ENCODE measurements at places on chromosomes 3 and 15. TPM values are rescaled to one million over a fixed set of nuclear protein-coding genes. Genes with fewer than 3 reads are reported as not detected.

Gene POPDC2
- 103 TPM for total RNA-seq

Gene ARHGEF26
- total RNA-seq = 0.37 TPM

DNA sequence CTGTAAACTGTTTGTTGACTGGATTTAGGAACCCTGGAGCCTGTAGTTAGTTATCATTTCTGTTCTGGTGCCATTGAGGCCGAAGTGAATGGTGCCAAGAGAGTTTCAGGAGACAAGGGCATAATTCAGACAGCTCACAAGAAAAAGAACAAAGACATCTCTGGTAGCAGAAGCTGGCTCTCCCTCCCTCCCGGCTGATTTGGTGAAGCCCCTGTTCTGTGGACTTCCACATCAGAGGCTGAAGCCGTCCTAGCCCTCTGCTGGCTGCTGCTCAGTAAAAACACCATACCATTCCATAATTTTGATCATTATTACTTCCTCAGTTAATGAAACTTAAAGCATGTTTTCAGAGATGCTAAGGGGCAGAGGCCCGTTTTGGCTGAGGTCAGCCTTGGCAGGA is 381.2 kb upstream of the WNT5A start:
- no peak overlapping the region for H3K27ac ChIP-seq
- no peaks in the 10 kb centered on the region for H3K4me1 ChIP-seq
- H3K4me3 ChIP-seq = no peak overlapping the region
- H3K36me3 ChIP-seq = no peaks in the 10 kb centered on the region
- no peaks in the 10 kb centered on the region for H3K27me3 ChIP-seq

DNA sequence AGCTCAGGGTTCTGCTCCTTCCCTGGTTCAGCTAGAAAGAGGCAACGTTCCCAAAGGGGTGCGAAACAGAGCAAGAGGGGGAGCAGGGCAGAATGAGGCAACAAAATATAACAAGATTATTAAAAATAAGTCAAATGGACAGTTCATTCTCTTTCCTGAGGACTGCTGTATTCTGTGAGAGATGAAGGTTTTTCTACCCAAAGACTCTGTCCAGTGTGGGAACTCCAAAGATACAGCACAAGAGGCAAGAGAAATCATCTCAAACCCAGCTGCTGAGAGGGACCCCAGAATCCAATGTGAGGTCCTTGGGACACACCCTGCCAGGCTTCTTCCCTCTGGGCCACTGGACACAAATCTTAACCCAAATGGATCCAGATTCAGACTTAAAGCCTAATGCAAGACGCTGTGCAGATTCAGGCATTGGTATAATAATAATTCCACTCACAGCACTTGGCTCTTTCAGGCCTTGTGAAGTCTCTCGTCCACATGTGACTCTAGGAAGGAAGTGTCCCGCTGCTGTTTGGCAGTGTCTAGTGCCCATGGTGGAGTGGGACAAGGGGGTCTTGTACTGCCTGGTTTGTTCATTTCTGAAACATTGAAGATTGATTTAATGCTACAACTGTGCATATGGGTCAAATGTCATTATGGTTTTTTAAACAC is 14.5 kb upstream of the ARHGAP31 start:
- no peaks in the 10 kb centered on the region for H3K4me1 ChIP-seq
- H3K27me3 ChIP-seq = no peaks in the 10 kb centered on the region
- DNase-seq = no peak

Gene ADAMTS7
- total RNA-seq = 1.3 TPM

DNA sequence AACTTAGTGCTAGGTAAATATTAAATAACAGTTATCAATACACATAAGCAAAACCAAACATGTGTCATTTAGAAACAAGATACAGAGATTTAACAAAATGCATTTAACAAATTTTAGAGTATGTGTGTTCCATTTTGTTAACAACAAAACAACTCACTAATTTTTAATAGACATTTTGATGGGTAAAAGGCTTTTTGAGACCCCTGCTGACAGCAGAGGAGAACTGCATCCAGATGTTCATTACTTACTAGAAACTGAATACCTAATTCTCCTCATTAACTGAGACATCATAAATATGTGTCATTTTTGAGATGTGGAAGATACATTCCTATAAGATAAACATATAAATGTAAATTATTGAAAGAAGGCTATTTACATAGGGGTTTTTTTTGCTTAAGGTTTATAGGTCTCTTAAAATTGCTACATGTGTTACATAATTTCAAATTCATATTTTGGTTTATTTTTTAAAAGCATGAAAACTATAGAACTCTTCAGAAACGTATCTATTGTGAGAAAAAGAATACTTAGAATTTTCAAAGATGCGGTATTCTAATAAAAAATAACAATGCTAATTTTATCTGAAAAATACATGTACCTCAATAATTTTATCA is 1009.8 kb downstream of the TUSC7 start:
- H3K36me3 ChIP-seq = no peaks in the 10 kb centered on the region
- H3K27ac ChIP-seq = no peak overlapping the region

DNA sequence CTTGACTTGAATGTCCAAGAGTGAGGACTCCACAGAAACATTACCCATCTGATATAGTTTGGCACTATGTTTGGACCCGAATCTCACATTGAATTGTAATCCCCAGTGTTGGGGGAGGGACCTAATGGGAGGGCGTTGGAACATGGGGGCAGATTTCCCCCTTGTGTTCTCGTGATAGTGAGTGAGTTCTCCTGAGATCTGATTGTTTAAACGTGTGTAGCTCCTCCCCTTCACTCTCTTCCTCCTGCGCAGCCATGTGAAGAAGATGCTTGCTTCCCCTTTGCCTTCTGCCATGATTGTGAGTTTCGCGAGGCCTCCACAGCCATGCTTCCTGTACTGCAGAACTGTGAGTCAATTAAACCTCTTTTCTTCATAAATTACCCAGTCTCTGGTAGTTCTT is 273.9 kb upstream of the TBC1D5 start:
- no peaks in the 10 kb centered on the region for H3K4me1 ChIP-seq
- H3K36me3 ChIP-seq = no peaks in the 10 kb centered on the region
- DNase-seq = no peak
- H3K4me3 ChIP-seq = no peak overlapping the region
- H3K27ac ChIP-seq = no peak overlapping the region

- H3K27ac ChIP-seq = no peak overlapping the region
- DNase-seq = no peak
- H3K36me3 ChIP-seq = no peaks in the 10 kb centered on the region
- H3K4me3 ChIP-seq = no peak overlapping the region
Observed at GRCh38 chr3:24734019-24734418, 239.4 kb upstream of the THRB start.

DNA sequence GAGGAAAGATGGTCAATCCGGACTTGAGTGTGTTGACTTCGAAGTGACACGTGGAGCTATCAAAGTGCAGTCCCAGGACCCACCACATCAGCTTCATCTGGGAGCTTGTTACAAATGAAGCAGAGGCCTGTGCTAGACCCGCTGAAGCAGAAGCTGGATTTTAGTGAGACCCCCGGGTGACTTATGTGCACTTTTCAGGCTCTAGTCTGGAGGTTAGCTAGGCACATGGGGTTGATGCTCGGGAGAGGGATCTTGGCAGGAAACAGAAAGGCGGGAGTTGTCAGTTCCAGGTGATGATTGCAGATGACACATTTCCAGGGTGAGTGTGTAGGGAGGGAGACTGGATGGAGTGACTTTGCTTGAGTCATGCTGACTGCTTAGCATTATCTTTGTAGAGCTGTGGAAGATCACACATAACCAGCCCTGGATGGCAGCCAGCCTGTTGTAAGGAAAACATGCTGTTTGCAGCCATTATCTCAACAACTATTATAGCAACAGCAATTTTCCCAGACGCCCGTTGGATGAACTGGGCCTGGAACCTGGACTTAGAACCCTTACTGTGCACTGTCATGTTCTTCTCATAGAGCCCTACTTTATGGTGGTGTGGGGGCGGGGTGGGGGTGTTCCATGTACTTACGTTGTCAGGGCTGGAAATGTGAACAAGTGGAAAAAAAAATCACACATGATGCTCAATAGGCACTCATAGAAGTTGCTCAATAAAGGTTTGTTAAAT is 122.4 kb downstream of the THSD4 start:
- no peaks in the 10 kb centered on the region for H3K27me3 ChIP-seq
- no peak overlapping the region for H3K4me3 ChIP-seq
- DNase-seq = no peak
- no peaks in the 10 kb centered on the region for H3K4me1 ChIP-seq

Gene SERF2
- 471 TPM for total RNA-seq

DNA sequence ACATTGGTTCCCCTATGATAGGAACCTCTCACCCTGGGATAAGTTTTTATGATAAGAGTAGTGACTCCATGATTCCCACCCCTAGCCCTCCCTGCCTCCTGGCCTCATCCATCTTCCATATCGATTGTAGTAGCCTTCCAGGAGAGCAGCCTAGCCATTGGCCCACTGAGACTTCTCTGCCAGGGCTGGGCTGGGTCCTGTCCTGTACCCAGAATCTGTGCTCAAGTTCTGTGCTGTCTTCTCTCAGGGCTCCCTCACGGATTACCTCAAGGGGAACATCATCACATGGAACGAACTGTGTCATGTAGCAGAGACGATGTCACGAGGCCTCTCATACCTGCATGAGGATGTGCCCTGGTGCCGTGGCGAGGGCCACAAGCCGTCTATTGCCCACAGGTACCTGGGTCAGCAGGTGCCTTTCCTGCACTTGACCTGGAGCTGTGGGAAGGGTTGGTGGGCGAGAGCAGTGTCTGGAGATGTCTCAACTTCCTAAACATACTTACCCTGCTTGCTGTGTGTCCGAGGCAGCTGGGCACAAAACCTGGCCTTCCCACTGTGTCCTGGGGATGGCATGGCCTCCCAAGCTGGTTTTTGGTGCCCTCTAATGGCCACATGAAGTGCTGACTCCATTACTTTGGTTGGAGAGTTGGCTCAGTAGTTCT is 16.6 kb upstream of the EXOG start:
- H3K27me3 ChIP-seq = no peaks in the 10 kb centered on the region
- H3K4me1 ChIP-seq = peaks cover 4% of the 10 kb centered on the region
- no peak overlapping the region for H3K27ac ChIP-seq
- no peaks in the 10 kb centered on the region for H3K36me3 ChIP-seq

DNA sequence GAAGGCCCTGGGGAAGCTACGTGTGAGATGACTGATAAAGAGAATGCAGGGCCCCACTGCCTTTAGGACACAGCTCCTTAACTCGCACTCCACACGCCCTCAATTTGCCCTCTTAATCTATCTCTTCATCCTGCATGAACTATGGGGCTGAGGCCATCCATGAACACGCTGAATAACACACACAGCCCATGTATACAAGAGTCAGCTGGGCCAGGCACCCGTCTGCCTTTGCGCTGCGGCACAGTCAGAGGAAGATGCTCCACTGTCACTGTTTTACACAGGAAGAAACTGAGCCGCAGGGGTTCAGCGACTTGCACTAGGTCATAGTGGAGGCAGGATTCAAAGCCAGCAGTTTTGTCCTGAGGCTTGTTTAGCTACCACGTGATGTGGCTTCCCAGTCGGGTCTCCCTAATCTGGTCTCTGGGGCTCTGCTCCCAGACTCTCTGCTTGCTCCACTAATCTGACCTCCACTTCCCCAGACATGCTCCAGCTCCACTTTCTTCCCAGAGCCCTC is 43.9 kb downstream of the TLE3 start:
- H3K4me1 ChIP-seq = no peaks in the 10 kb centered on the region
- H3K4me3 ChIP-seq = no peak overlapping the region
- H3K27me3 ChIP-seq = no peaks in the 10 kb centered on the region

Gene SLC2A2
- not detected for total RNA-seq

DNA sequence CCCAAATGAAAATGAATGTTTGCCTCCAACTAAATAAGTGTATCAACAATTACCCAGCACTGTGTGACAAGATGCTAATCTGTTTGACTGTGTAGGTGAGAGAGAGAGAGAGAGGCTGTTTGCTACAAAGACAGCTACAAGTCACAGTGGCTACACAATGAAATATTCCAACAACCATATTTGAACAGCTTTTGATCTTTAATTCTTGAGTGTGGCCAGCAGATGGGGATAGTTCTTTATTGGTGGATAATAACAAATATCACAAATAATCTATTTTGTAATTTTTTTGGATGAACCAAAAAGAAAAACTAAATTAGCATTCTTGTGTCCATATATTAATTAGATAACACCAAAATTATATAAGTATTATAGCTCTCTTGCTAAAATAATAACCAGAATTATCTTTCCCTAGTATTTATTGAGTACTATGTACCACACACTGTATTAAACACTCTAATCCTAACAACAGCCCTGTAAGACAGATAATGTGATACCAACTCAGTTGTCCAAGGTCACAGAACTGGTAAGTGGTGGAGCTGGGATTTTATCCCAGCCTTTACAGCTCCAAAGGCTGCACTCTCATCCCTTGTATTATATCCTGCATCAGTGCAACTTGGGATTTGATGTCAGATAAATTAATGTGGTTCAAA is 61.9 kb upstream of the C3orf80 start:
- no peak for DNase-seq
- H3K27ac ChIP-seq = no peak overlapping the region
- no peak overlapping the region for H3K4me3 ChIP-seq
- H3K36me3 ChIP-seq = no peaks in the 10 kb centered on the region
- no peaks in the 10 kb centered on the region for H3K4me1 ChIP-seq

GRCh38 chr3:137642831-137643230 is 121.3 kb upstream of the SOX14 start:
- no peak for DNase-seq
- H3K27ac ChIP-seq = no peak overlapping the region
- H3K4me3 ChIP-seq = no peak overlapping the region
- peaks cover 2% of the 10 kb centered on the region for H3K27me3 ChIP-seq

- H3K4me3 ChIP-seq = no peak overlapping the region
- no peaks in the 10 kb centered on the region for H3K4me1 ChIP-seq
- no peak for DNase-seq
Observed at GRCh38 chr15:41809526-41810220, 18.2 kb upstream of the JMJD7 start.
